ENCODE measurements at places on chromosomes 11 and 22. TPM values are rescaled to one million over a fixed set of nuclear protein-coding genes. Genes with fewer than 3 reads are reported as not detected.

- no peak overlapping the region for H3K27ac ChIP-seq
- H3K4me1 ChIP-seq, result peaks cover 14% of the 10 kb centered on the region
- no peak overlapping the region for H3K4me3 ChIP-seq
- DNase-seq, result no peak
Measured at GRCh38 chr11:396948-397548, 3.0 kb downstream of the PKP3 start.

- H3K27ac ChIP-seq, result peak overlapping the region; percentile 58
- DNase-seq, result no peak
- peaks cover 15% of the 10 kb centered on the region for H3K36me3 ChIP-seq
- no peak overlapping the region for H3K4me3 ChIP-seq
Measured at GRCh38 chr22:28674121-28674563, 5.5 kb downstream of the TTC28 start.

Gene PATE1
- total RNA-seq, result not detected

- DNase-seq, result no peak
- no peaks in the 10 kb centered on the region for H3K36me3 ChIP-seq
- no peak overlapping the region for H3K4me3 ChIP-seq
- no peaks in the 10 kb centered on the region for H3K4me1 ChIP-seq
- peaks cover 12% of the 10 kb centered on the region for H3K27me3 ChIP-seq
Measured at GRCh38 chr11:3086671-3087150, 29.5 kb upstream of the CARS1 start.

- H3K4me3 ChIP-seq, result no peak overlapping the region
- H3K36me3 ChIP-seq, result no peaks in the 10 kb centered on the region
- peak overlapping the region; percentile 22 for H3K27ac ChIP-seq
- no peaks in the 10 kb centered on the region for H3K27me3 ChIP-seq
- peaks cover 34% of the 10 kb centered on the region for H3K4me1 ChIP-seq
Measured at GRCh38 chr11:115193914-115194801, 310.1 kb downstream of the CADM1 start.

GRCh38 chr11:109729761-109730160 lies 307.8 kb downstream of the C11orf87 start:
- no peaks in the 10 kb centered on the region for H3K27me3 ChIP-seq
- no peaks in the 10 kb centered on the region for H3K36me3 ChIP-seq
- no peak for DNase-seq
- no peak overlapping the region for H3K4me3 ChIP-seq
- no peak overlapping the region for H3K27ac ChIP-seq

DNA sequence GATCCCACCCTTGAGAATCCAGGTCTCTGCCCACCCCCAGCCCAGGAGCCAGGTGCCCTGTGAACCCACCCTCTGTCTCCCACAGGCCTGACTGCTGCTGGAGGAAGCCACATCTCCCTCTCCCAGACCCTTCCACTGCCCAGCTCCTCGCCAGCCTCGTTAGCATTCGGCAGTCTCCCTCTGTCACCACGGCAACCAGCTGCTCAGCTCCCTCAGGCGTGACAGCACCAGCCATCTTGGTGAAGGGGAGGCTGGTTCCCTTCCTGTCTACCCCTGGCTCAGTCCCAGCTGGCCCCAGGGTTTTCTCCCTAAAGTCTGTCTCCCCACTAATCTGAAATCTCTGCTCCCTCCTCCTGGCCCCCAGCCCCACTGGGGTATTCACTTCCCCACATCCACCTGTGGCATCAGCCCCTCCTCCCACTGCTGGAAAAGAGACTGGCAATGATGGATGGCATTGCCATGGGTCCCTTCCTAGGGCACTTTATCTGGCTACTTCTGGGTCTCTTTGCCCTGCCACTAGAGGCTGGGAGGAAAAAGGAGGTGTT lies 28.1 kb downstream of the NRXN2 start:
- H3K27me3 ChIP-seq, result peaks cover 89% of the 10 kb centered on the region
- DNase-seq, result no peak
- peaks cover 2% of the 10 kb centered on the region for H3K4me1 ChIP-seq
- no peak overlapping the region for H3K4me3 ChIP-seq
- H3K36me3 ChIP-seq, result no peaks in the 10 kb centered on the region

DNA sequence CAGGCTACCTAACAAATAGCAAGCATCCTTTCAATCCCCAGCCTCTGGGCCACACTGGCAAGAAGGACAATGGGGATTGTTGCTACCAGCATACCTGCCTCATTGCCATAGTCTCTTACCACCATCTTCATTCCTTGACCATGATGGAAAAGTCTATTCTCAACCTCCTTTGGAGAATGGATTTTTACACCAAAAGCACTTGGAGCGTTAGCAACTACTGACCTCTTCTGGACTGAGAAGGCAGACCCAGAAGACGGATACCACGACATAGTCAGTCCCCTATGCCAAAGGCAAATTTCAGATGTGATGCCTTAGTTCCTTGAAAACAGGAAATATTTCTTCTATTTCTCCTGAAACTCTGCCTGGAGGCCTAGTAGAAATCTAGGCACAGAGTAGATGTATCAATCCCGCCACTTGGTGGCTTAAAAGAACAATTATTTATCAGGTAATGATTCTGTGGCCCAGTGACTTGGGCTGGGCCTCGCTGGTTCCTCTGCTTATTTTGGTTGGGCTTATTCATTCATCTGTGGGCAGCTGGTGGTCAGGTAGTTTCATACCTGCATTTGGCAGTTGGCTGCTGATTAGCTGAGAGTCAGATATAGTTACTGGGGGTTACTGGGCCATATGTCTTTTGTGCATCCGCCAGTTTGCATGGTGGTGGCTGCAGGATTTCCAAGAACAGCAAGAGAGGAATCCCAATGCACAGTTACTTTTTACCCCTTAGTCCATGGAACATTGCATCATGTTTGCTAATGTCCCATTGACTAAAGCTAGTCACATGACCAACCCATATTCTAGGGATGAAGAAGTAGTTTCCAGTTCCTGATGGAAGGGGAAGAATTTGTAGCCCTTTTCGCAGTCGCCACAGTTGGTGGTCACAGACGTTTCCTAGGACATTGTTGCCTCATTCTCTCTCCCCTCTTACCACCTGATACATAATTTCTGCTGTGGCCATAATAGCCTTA lies 75.2 kb downstream of the DHCR7 start:
- no peak overlapping the region for H3K4me3 ChIP-seq
- H3K27me3 ChIP-seq, result peaks cover 37% of the 10 kb centered on the region
- no peak overlapping the region for H3K27ac ChIP-seq
- no peak for DNase-seq
- H3K36me3 ChIP-seq, result no peaks in the 10 kb centered on the region
- H3K4me1 ChIP-seq, result no peaks in the 10 kb centered on the region

Gene SFI1
- total RNA-seq, result 38.7 TPM

Gene KREMEN1
- total RNA-seq, result 28.5 TPM

DNA sequence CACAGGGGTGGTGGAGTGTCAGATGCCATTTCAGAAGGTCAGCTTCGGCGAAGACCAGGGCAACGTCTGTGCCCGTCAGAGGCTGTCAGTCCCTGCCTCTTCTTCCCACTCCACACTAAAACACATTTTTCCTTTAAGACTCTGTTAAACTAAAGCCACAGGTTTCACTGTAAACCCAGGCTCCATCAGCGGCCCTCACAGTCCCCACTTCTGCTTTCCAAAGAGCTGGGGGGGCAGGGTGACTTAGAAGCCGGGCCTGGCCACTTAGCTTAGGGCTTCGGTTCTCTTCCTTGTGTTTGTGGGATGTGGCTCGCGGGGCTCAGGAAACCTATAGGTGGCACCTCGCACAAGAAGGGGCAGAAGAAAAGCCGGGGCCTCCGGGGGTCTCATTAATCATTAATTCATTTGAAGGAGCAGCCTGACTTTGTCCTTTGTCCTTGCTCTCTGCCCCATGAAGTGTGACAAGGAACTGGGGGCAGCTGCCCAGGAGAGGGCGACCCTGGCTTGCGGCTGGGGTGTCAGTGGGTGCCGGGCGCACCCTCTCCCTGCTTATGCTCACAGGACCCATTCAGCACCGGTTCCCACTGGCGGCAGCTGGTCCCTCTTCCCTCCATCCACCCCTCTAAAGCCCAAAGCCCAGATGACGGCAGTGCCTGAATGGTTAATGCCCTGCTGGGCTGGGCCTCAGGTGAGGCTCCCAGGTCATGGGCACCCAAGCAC lies 4.1 kb downstream of the SLC25A45 start:
- no peak for DNase-seq
- H3K4me1 ChIP-seq, result peaks cover 20% of the 10 kb centered on the region
- no peak overlapping the region for H3K4me3 ChIP-seq
- no peaks in the 10 kb centered on the region for H3K36me3 ChIP-seq

Gene FGF19
- not detected for total RNA-seq

DNA sequence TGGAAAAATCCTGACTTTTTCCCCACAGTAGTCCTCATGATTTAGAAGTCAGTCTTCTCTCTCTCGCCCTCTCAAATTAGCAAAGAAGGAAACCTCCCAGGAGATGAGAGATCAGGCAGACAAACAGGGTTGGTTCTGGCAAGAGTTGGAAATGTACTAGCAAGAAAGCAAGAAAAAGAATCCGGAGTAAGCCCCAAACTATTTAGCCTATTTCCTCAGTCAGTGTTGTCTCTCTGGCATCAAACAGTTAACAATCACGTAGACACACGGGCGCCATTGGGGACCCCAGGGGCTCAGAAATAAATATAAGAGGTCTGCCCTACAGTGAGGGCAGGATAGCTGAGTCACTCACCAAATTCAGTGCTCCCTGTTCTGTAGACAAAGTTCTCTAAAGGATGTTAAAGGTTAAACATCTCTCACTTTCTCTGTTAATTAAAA lies 4.7 kb downstream of the C11orf52 start:
- peaks cover 39% of the 10 kb centered on the region for H3K4me1 ChIP-seq
- peak overlapping the region; percentile 90 for H3K27ac ChIP-seq
- no peaks in the 10 kb centered on the region for H3K27me3 ChIP-seq
- H3K36me3 ChIP-seq, result no peaks in the 10 kb centered on the region
- no peak overlapping the region for H3K4me3 ChIP-seq
- DNase-seq, result no peak

GRCh38 chr22:23380230-23380573 lies 199.9 kb downstream of the IGLL1 start:
- no peaks in the 10 kb centered on the region for H3K27me3 ChIP-seq
- no peak for DNase-seq
- H3K4me3 ChIP-seq, result no peak overlapping the region
- peaks cover 4% of the 10 kb centered on the region for H3K36me3 ChIP-seq

Gene MOGAT2
- not detected for total RNA-seq

- DNase-seq, result no peak
- H3K27ac ChIP-seq, result no peak overlapping the region
- H3K36me3 ChIP-seq, result no peaks in the 10 kb centered on the region
- no peaks in the 10 kb centered on the region for H3K4me1 ChIP-seq
- H3K4me3 ChIP-seq, result no peak overlapping the region
Measured at GRCh38 chr11:85377901-85378300, 249.2 kb downstream of the DLG2 start.

- no peak overlapping the region for H3K4me3 ChIP-seq
- H3K27me3 ChIP-seq, result peaks cover 3% of the 10 kb centered on the region
- no peak for DNase-seq
- peak overlapping the region; percentile 45 for H3K27ac ChIP-seq
- peaks cover 4% of the 10 kb centered on the region for H3K36me3 ChIP-seq
- H3K4me1 ChIP-seq, result peaks cover 15% of the 10 kb centered on the region
Measured at GRCh38 chr11:32527261-32528175, 56.1 kb upstream of the EIF3M start.

DNA sequence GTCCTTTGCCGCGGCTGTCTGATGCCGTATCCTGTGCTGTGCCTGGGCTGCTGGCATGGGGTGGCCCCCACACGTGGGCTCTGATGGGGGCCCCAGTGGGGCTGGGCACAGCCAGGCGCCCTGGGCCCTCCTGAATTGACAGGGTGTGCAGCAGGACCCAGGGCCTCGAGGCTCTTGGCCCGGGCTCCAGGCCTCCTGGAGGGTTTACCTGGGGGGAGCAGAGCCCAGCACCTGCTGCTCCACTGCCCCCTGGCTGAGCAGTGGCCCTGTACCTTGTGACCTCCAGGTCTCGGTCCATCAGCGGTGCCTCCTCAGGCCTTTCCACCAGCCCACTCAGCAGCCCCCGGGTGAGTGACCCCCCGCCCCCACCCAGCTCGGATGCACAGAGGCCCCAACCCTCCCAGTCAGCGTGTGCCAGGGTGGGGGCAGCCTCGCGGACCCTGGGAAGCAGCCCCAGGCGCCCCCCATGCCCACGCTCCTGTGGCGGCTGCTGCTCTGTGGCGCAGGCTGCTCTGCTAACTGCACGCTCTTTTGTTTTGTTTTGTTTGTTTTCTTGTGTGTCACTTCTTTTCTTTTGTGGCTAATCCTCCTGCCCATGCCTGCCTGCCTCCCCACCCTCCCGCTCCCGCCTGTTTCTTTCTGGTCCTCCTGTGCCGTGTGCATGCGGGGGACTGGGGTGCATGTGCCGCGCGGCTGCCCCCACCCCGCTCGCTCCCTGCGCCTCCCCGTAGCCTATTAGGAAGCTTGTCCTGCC lies 36.9 kb downstream of the MOB2 start:
- H3K36me3 ChIP-seq, result no peaks in the 10 kb centered on the region
- no peak for DNase-seq
- H3K4me3 ChIP-seq, result no peak overlapping the region
- H3K4me1 ChIP-seq, result peaks cover 2% of the 10 kb centered on the region
- H3K27ac ChIP-seq, result no peak overlapping the region
- no peaks in the 10 kb centered on the region for H3K27me3 ChIP-seq

Gene RFPL1
- 0.63 TPM for total RNA-seq

DNA sequence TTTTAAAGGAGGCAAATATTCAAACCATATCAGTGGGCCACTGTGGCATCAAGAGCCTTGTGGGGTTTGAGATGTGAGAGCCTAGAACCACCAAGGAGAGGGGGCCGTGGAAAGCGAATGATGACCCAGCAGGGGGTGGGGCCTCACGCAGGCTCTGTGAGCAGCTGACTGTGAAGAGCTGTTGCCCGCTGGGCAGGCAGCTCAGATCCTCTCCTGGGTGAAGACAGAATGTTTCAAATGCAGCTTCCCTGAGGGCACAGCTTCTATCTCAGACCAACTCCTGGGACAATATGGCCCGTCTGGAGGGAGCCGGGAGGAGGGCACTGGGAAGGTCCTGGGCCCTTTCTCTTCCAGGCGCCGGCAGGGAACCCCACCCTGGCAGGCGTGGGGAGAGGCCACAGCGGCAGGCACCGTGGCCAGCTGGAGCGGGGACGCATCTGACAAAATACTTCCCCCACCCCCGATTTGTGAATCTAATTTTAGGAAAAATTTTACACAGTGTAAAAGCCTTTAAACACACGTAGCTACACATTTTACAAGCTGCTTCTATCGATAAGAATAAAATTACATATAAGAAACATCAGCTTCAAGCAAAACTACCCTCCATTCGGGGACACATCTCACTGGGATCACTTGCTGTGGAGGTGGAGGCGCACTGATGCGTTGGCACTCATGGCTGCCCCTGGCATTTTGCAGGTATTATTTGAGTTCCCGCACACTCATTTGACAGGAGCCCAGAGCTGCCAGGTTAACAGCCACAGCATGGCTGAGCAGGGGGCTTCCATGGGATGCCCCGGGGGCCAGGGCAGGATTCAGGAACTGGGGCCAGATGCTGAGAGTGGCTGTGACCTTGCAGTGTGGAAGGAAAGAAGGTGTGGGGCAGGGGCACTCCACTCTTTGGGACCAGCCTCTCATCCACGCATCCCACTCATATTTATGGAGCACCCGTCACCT lies 40.3 kb downstream of the PARVG start:
- H3K27ac ChIP-seq, result no peak overlapping the region
- H3K27me3 ChIP-seq, result peaks cover 33% of the 10 kb centered on the region
- DNase-seq, result no peak
- no peaks in the 10 kb centered on the region for H3K4me1 ChIP-seq
- H3K4me3 ChIP-seq, result no peak overlapping the region

All from mesothelial cell of epicardium (in vitro differentiated cells).